HFFc6 (cell line): ENCODE measurements at places on chromosomes 13 and 19.

GRCh38 chr13:40910324-40911050 lies 108.6 kb downstream of the ELF1 start:
- peak; percentile 21 for DNase-seq

GRCh38 chr13:30927595-30927994 lies 4.9 kb upstream of the TEX26 start:
- no peak for DNase-seq

DNA sequence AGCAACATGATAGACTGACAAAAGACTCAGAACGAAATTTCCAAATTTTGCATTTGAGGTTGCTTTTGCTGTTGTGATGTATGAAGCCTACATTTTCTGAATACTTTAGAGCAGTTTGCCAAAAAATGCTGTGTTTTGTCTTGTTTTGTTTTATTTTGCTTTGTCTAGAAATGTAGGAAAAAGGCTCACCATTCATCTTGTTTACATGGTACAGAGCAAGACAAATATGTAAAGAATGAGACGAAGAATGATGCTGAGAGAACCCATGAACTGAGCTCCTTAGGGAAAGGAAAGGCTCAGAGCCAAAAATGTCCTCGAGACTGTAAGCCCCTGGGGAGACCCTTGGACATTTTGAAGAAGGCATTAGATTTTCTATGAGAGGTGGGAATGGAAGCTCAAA lies 6.8 kb upstream of the SPART start:
- DNase-seq = no peak

DNA sequence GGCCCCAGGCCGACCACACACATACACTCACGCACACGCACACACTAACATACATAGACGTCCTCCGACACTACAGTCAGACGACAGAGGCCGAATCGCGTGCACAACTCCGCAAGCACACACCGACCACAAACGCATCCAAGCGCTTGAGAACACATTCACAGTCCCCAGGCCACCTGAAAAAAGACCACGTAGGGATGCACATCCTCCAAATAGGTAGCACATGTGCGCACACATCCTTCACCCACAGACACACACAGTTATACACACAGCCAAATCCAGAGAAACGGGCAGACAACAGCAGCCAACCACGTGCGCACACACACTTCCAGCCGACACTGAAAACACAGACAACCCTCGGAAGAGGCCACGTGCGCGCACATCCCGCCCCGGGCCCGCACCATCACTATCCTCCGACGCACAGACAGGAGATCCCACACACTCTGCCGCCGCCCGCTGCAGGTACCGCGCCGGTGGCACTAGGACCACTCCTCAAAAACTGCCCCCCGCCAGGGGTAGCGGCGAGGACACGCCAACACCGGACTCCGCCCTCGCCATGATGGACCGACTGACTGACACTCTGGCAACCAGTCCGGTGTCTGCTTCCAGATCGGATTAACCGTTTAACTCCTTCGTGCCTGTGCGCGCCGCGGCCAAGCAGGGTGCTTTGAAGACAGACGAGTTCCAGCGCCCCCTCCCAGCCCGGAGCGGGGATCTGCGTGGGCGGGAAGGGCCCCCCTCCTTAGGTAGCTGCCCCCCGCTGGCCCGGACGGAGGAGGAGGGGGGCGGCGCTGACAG lies 493 bp upstream of the PDE4A start:
- DNase-seq = peak; percentile 66

DNA sequence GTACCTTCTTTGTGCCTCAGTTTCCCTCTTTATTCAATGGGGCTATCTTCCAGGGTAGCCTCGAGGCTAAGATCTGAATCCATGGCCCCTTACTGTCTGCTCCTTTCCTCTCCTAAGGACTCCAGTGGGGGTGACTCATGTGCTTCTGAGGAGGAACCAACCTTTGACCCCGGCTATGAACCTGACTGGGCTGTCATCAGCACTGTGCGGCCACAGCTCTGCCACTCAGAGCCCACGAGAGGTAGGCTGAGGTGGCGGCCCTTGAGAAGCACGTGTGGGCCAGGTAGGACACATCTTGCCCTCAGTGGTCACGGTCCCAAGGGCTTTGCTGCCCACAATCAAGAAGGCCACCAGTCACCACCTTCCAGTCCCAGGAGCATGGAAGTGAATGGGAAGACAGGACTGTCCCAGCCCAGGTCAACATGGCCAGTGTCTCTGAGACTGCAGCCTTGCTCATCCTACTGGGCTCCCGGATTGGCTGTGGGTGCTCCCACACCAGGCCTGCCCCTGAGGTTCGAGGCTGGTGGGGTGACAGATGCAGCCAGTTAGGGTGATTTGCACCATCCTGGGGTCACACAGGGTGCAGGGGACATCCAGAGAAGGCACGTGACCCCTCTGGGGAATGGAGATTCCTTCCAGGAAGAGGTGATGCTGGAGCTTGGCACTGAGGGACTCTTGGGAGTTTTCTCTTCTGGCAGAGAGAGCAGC lies 2.8 kb downstream of the TBC1D17 start:
- DNase-seq = no peak

DNA sequence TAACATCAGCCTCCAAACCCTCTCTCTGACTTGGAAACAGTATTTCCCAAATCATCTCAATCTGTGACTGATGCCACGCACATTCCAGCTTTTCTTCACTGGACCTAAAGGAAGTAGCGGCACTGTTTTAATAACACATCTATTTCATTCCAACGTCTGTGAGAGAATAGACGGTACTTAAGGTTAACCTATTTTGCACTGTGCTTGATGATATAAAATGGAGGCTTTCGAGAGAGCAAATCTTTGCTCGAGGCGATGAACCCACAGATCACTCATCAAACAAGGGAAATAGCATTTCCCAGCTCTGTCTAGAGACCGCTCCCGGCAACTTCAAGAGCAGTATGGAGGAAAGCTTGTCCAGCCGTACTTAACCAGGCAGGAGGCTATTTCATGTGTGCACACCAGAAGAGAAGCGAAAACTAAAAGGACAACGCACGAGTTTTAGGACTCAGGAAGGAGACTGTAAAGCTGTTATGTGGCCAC lies 2.9 kb downstream of the UBL3 start:
- DNase-seq = peak; percentile 56

DNA sequence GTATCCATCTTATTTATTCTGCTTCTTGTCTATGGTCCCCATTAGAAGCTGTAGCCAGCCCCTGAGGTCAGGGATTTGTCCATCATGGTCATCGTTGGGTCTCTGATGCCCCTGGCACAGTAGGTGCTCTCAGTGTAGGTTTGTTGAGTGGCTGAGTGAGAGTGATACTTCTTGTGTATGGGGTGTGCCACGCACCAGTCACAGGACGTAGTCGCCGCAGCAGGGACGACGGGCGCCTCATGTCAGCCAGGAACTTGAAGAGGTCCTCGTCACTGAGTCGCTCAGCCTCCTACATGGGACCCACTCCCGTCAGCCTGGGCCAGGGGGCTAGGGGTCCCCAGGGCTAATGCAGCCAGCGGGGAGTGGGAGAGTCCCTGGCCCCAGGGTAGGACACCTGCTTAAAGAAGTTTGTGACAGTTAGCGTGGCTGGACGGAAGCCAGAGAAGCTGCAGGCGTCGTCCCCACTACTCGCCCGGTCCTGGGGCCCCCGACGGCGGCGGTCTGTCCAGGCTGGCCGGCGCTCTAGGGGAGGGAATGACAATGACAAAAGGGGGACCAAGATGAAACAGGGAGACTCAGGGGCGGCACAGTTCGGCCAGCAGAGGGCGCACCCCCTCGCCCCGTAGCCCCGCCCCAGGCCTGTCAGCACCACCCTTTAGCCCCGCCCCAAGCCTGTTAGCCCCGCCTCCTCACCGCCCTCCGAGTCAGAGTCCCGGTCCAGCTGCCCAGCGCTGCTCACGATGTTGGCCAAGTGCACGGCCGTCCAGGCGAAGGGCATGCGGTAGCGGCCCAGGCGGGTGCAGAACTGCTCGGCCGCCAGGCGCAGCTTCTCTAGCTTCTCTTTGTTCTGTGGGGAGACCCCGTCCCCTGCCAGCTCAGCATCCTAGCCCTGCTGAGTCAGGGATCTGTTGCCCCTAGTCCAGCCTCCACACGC lies 3.7 kb downstream of the ANGPTL8 start:
- peak; percentile 35 for DNase-seq

DNA sequence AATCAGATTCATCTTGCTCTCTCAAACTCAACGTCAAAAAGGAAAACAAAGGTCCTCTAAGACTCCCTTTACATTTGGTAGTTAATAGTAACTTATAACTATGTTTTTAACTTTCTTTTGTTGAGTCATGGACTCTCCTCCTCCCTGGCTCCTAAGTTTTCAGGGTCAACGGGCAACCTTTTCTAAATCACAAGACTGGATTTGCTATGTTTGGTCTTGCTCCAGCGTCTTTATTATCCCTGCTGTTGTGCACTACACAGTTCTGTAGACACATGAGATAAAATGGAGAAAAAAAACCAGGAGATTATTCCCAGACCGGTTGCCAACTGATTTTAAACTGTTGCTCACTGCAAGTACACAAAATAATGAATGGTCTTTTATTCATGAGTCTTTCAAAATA lies 1.9 kb upstream of the ITM2B start:
- no peak for DNase-seq

DNA sequence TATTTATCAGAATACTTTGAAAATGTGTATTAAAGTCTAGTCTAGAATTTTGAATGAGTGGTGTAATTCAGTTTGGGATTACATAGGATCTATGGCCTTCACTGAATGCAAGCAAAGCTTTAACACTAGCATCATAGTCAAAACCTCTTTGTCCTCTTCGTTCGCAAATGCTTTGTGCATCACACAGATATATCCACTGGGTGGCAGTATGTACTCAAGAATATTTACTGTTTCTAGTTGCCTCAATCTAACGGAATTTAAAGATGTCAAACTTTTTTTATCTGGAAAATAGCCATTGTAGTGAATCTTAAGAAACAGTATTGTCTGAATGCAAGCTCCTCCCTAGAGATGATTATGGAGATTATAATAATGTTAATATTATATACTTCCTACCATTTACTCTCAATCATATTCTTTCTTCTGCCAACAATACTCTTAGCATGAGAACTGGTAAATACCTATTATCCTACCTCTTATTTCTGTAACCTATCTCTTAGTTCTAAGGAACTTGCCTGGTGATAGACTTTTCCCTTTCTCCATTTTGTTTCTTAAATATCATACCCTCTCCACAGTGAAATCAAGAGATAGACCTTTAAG lies 25.8 kb downstream of the LACC1 start:
- DNase-seq = peak; percentile 60

- DNase-seq = no peak
Measured at GRCh38 chr19:54041969-54042606, 21.6 kb downstream of the VSTM1 start.

- no peak for DNase-seq
Measured at GRCh38 chr13:107342747-107343146, 774.8 kb upstream of the ARGLU1 start.

- DNase-seq = no peak
Measured at GRCh38 chr19:54556194-54556593, 17.4 kb upstream of the LILRA2 start.

DNA sequence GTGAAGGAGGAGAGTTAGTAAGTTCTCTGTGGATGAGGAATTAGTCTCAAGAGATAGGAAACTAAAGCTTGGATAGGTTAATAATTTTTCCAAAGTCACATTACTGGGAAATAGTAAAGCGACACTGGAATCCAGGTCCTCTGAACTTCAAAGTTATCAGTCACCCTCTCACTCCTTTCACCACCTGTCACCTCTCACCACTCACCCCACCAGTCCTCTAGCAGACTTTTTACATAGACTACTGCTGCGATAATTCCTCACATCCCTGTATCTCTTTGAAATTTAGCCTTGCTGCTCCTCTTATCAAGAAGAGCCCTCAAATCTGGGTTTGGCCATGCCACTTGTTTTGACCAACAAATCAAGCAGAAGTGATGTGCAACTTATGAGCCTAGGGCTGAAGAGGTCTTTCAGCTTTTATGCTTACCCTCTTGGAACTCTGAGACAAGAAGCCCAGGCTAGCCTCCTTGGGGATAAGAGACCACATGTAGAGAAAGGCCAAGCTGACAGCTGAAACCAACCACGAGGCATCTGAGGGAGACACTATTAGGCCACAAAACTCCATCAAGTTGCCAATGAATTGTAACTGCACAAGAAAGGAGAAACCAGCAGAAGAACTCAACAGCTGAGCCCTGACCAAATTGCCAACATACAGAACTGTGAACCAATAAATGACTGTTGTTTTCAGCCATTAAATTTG lies 41.2 kb downstream of the STARD13 start:
- DNase-seq = no peak

DNA sequence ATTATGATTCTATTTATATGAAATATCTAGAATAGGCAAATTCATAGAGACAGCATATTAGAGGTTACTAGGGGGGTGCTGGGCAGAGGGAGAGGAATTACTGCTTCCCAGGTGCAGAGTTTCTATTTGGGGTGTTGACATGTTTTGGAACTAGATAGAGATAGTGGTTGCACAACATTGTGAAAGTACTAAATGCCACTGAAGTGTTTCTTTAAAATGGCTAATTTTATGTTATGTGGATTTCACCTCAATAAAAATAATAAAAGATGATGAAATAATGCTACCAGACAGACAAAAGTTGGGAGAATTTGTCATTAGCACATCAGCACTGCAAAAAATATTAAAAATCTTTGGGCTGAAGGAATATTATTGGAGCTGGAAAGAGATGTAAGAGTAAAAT lies 63.4 kb downstream of the SLC6A16 start:
- DNase-seq = no peak

DNA sequence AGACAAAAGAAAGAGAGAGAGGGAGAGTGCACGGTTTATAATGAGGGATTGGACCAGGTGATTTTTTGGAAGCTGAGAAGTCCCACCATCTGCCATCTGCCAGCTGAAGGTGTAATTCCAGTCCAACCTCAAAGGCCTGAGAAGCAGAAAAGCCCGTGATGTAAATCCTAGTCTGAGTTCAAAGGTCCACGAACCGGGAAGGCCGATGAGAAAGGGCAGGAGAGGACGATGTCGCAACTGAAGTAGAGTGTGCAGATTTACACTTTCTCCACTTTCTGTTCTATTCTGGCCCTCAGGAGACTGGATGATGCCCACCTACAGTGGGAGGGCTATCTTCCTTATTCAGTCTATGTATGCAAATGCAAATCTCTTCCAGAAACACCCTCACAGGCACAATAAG lies 500.0 kb downstream of the DIAPH3 start:
- DNase-seq = no peak

GRCh38 chr19:37886571-37886970 lies 19.8 kb downstream of the WDR87 start:
- no peak for DNase-seq

GRCh38 chr13:30373727-30374126 lies 48.6 kb upstream of the UBE2L5 start:
- DNase-seq = no peak
